ENCODE measurements at places on chromosomes 1 and 21. TPM values are rescaled to one million over a fixed set of nuclear protein-coding genes. Genes with fewer than 3 reads are reported as not detected.

GOLT1A gene
- total RNA-seq, result not detected

GRCh38 chr1:114075546-114076242 is 78.0 kb downstream of the SYT6 start:
- no peaks in the 10 kb centered on the region for H3K4me1 ChIP-seq
- DNase-seq, result no peak
- H3K27ac ChIP-seq, result no peak overlapping the region
- H3K27me3 ChIP-seq, result no peaks in the 10 kb centered on the region
- H3K36me3 ChIP-seq, result no peaks in the 10 kb centered on the region

GRCh38 chr1:92711473-92712165 is 73.3 kb downstream of the EVI5 start:
- no peak overlapping the region for H3K4me3 ChIP-seq
- no peaks in the 10 kb centered on the region for H3K4me1 ChIP-seq
- no peak overlapping the region for H3K27ac ChIP-seq
- H3K36me3 ChIP-seq, result no peaks in the 10 kb centered on the region
- DNase-seq, result no peak

GRCh38 chr1:192973202-192973601 is 86.0 kb downstream of the UCHL5 start:
- no peak for DNase-seq
- H3K27ac ChIP-seq, result no peak overlapping the region
- no peaks in the 10 kb centered on the region for H3K27me3 ChIP-seq
- H3K4me1 ChIP-seq, result no peaks in the 10 kb centered on the region
- no peak overlapping the region for H3K4me3 ChIP-seq
